AML-193 (cell line): ENCODE measurements at places on chromosomes 6 and 20.

DNA sequence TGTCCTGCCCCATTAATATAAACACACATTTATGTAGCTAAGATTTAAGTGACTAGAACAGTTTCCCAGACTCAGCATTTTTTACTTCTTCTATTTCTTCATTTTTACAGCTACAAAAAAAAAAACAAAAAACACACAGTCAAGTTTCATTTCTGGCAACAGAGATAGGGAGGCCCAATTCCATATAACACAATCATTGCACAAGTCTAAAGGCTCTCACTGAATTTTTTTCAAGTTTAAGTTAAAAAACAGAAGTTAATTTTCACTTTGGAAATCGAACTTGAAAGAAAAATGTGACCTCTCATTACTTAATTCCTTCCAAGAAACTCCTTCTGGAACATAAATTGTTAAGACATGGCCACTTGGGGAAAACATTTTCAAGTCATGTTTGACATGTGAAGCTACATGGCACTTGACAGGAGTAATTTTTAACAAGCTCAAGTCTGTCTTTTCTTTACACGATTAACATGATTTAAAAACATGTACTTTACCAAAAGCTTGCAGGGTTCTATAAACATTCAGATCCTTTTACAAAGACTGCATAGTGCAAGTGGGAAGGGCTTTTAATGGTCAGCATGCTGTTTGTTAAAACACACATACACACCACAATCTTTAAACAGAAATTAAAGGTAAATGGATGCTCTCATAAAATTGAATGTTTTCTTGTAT lies 100.1 kb upstream of the CCDC28A start:
- peak; percentile 87 for DNase-seq

GRCh38 chr6:104688283-104688969 lies 171.3 kb downstream of the HACE1 start:
- no peak for DNase-seq

DNA sequence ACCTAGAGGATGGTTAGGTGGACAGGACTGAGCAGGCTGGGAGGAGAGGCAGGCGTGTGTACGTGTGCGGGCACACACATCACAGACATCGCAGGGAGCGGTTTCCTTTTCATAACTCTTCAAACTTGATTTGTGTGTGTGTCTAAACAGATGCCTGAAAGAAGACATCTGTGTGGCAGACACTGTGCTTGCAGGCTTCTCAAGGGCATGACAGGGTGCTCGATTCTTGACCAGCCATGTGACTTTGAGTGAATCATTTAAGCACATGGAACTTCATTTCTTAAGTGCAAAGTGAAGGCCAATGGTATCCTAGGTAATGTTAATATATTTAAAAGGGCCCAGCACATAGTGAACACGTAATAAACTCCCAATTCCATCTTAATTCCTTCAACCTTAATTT lies 186.5 kb downstream of the SCP2D1 start:
- no peak for DNase-seq

DNA sequence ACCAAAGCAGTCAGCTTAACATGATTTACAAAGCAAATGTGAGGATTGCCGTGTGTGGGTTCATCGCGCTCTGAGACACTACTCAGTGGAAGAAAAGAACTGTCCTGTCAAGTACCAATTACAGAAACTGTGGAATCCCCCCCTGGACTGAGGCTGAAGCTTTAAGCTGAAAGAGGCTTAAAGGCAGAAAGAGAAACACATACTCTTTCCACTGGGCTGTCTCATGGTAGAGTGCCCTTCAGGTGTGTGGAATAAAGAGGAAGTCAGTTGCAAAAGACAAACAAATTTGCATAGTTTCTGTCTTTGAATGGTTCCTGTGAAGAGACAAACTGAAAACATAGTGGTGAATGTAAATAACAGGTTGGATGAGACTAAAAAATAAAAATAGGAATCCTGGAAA lies 560.4 kb upstream of the SYNCRIP start:
- DNase-seq = no peak

- no peak for DNase-seq
Measured at GRCh38 chr6:134663800-134664535, 285.9 kb downstream of the ALDH8A1 start.

- no peak for DNase-seq
Measured at GRCh38 chr6:32554116-32554965, 24.3 kb upstream of the HLA-DRB5 start.

- DNase-seq = peak; percentile 40
Measured at GRCh38 chr20:31260326-31260932, 3.0 kb downstream of the DEFB115 start.

- no peak for DNase-seq
Measured at GRCh38 chr6:157688275-157688959, 134.6 kb upstream of the SNX9 start.

GRCh38 chr6:33757906-33758305 lies 11.2 kb upstream of the IP6K3 start:
- no peak for DNase-seq

- no peak for DNase-seq
Measured at GRCh38 chr6:13484138-13484708, 3.2 kb downstream of the GFOD1 start.

- DNase-seq = no peak
Measured at GRCh38 chr6:19554356-19555225, 282.6 kb upstream of the ID4 start.

DNA sequence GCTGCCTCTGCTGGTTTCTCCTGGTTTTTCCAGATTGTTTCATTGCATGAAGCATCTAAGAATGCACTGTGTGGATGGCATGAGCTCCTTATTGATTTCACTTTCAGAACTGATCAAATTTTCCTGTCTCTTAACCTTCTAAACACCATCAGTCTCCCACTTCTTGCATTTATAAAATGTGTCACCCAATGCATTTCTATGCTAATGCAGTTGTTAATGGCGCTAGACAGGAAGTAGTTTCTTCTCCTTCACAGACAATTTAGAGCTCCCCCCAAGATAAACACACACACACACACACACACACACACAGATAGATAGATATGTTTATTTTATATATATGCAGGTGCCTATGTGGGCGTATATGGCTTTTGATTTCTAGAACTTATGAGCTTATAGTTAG lies 45.6 kb upstream of the FOXA2 start:
- DNase-seq = no peak

DNA sequence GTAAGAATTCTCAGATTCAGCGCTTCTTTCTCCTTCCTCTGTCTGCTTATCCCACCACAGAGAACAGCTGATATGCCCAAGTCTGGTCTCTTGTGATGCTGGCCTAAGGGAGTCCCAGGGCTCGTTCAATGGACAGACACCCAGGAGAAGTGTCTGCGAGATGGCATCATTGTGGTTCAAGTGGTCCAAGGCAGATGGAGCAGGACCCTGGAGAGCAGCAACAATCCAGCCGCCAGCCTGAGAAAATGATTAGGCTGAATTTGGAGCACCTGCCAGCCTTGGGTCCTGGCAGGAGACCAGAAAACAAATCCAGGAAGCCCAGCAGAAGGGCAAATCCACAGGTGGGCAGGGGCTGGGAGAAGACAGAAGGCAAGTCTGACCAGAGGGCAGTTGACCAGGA lies 145.8 kb downstream of the PTPRT start:
- DNase-seq = no peak

- no peak for DNase-seq
Measured at GRCh38 chr20:51287628-51288413, 254.7 kb downstream of the NFATC2 start.

DNA sequence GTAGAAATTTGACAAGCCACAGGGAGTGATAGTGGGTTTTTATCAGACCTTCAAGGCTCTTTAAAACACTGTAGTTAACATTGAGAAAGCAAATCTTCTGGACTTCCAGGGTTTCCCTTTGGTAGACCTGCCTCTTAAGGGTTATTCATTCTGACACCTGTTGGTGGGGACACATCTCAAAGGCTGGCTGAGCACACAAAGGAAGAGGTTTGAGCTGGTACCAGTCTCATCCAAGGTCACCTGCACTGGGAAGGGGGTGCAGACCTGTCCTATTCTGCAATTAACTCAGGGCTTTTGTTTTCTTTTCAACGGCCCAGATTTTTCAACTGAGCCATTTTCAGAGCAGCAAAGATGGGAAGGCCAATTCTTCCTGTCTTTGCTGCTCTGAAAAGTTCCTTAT lies 45.6 kb downstream of the EDN1 start:
- no peak for DNase-seq

DNA sequence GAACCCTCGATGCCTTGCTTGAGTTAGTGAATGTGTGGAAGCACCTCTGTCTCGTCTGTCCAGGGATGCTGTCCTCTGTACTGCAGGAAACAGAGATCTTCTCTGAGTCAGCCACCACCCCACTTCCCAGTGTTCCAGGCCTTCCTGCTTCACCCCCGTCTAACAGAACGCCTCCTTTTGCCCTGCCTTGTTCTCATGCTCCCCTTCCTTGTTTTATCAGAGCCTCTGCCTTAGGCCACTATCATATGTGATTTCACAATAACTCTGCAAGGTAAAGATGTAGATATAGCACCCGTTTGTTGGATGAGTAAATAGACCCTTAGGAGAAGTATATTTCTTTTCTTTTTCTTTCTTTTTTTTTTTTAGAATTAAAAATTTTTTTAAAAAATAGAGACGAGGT lies 106.7 kb upstream of the CLDN20 start:
- DNase-seq = no peak

- DNase-seq = no peak
Measured at GRCh38 chr20:53570446-53571276, 23.0 kb downstream of the ZNF217 start.

DNA sequence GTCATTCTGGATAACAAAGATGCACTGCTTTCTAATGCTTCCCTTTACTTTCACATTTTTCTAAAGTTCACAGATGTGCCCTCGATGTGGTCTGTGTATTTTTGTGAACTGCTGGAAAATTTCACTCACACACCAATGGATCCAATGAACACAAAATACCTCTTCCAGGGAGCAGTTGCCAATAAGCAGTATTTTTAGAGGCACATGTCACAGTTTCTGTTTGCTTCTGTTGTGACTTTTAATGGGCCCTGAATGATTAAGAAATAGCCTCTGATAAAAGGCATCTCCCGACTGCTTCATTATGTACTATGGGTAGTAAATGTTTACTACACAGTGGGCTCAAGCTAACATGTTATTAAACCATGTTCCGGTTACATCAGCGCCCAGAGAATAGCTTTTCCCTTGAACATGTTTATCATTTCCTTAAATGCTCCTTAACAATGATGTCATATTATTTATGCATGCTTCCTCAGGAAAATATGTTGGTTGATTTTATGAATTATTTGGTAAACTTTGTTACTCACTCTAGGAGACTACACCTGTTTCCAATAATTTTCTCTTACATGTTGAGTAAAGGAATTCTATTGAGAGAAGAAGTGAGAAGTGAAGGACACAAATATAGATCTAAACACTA lies 188.0 kb downstream of the KCNQ5 start:
- DNase-seq = no peak

- DNase-seq = peak; percentile 47
Measured at GRCh38 chr6:14927398-14927797, 318.5 kb upstream of the JARID2 start.

DNA sequence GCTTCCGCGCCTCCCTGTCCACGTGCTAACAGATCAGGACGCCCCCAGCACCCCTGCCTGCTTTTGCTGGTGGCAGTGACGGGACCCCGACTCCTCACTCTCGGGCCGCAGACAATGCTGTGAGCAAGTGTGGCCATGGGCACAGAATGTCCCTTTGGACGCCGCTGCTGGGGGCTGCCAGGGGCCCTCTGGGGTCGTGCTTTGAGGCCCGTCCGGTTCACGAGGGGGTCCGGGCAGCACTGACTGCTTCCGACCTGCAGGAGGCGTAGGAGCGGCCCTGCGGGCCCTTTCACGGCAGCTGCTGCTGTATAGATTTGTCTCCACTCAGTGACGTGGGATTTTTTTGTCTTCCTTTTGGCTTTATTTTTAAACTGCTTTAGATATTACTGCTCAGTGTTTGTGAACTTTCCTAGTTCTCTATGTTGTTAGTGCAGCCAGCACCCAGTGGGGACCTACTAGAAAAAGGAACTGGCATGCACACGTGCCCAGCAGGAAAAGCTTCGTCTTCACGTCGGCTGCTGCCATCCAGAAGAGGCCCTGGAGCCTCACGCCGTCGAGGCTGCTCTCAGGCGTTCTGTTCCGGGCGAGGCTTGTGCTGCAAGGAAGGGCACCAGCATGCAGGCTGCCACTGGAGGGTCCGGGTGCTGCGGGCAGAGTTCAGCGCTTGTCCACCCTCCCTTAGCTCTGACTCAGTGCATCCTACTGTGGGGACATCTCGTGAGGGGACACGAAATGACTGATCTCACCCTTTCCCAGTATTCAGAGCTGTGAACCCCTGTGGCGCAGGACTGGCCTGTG lies 21.7 kb downstream of the UCKL1 start:
- DNase-seq = no peak

GRCh38 chr20:7967199-7967844 lies 27.1 kb upstream of the HAO1 start:
- no peak for DNase-seq

DNA sequence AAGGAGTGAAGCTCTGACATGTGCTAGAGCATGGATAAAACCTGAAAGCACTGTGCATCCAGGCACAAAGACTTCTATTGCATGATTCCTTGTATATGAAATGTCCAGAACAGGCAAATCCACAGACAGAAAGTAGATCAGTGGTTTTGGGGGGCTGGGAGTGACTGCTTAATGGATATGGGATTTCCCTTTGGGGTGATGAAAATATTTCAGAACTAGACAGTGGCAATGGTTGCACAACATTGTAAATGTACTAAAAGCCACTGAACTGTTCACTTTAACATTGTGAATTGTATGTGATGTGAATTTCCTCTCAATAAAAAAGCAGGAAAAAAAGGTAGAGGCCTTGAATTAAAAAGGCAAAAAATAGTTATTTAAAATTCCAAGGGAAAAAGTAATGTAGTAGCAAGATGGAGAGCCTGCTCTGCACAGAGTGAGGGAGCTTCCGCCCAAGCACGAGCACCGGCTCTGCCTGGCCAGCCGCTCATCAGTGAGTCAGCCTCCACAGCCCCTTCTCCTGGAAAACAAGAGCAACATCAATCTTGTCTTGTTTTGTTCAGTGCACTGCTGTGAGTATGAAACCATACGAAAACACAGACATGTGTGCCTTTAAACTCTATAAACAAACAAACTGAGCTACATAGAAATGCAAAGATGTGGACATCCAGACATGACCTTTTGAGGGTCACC lies 74.6 kb upstream of the THBS2 start:
- no peak for DNase-seq

DNA sequence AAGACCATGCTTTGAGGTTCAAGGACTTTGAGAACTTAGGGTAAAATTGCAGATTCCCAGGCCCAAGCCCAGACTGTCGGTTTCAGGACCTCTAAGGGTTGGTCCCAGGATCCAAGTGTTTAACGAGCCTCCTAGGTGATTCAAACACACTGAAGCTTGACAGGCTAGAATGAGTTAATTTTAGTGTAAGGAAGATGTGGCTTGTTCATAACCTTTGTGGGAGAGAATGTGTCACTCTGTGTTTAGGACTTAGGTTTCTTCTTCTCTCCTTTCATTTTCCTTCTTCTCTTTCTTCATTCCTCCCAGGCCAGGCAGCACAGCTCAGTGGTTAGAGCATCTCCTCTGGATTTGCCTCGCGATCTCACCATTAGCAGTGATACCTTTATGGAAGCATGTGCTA lies 104.8 kb upstream of the KCNG1 start:
- no peak for DNase-seq

- DNase-seq = no peak
Measured at GRCh38 chr6:139308936-139309603, 17.3 kb upstream of the TXLNB start.
